ENCODE measurements at places on chromosomes 7 and 10.
A peak's percentile ranks its signal among the peaks of the same experiment; 100 is the strongest.

DNA sequence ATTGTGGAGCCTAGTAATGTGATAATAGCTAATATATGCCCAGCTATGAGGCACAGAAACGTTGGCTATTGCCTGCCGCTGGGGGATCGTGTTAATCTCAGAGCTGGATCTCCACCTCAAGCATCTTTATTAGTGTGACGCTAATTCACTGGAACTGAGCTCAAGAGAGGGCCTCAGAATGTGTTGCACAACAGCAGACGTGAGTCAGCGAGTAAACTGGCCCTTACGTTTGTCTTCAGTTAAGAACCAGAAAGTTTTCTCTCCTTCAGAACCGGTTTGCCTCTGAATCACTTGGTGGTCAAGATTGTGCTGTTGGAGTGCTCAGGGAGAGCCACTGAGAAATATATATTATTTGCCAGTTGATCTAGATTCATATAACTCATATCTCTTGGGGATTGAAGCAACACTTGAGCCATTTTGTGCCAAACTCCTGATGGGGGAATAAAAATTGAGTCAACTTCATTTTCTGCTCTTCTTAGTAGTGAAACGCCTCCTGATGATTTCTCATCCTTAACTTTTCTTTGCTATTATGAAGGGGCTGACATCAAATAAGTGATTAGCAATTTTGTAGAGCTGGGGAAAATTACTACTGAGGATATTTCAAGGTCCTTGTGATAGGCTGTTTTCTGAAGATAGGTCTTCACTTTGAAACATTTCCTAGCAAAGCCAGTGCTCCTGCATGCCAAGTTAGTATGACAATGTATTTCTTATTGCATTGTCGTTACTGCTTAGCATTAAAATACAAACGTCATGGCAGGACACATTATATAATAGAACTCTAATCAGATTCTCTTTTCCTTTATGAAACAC, 22.3 kb downstream of the BZW2 start:
- peak; percentile 88 for DNase-seq

- DNase-seq = no peak
Observed at GRCh38 chr10:13668126-13668525, 81.4 kb downstream of the PRPF18 start.

- no peak for DNase-seq
Observed at GRCh38 chr7:898855-899681, 22.7 kb downstream of the GET4 start.

- no peak for DNase-seq
Observed at GRCh38 chr7:5377279-5377678, 46.4 kb downstream of the TNRC18 start.

- DNase-seq = no peak
Observed at GRCh38 chr7:159033956-159034355, 110.7 kb downstream of the VIPR2 start.

DNA sequence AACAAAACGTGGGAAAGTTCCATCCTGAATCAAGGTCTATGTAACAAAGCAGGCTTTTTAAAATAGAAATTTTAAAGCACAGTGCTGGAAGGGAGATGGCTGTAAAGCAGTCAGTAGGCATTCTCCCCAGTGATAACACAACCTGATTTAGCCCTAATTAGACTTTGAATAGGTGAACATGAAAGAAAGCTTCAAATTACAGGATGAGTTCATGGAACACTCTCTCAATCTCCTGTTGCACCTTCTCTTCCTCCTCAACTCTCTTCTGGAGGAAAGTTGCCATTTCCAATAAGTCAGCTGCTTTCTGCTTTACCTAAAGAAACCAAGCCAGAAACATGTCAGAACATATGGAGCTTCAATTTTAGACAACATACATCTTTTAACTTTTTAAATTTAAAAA, 20.1 kb downstream of the SFR1 start:
- DNase-seq = no peak
